ENCODE measurements at places on chromosomes 5 and 9.

- DNase-seq, result peak; percentile 19
Measured at GRCh38 chr9:135583688-135584011, 22.1 kb downstream of the PAEP start.

GRCh38 chr5:43631182-43631910 lies 28.4 kb downstream of the NNT start:
- DNase-seq, result no peak

GRCh38 chr5:72137826-72138409 lies 30.6 kb downstream of the MAP1B start:
- no peak for DNase-seq

GRCh38 chr5:96852759-96853158 lies 23.5 kb upstream of the ERAP2 start:
- no peak for DNase-seq

DNA sequence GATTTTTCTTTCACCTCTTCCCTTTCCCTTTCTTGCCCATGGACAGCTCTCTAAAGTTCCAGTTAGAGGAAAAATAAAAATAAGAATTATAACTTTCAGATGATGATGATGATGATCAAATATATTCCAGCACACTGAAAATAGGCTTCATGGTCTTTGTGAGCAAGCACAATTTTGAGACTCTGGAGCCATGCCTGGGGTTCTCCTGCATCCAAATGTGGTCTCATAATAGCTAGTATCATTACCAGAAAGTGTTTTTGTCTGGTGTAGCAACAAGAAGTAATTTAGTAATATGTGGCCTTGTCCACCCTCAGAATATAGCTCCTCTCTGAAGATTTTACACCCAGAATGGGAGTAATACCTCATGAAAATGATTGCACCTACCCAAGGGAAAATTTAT lies 150.4 kb downstream of the SNCAIP start:
- no peak for DNase-seq

DNA sequence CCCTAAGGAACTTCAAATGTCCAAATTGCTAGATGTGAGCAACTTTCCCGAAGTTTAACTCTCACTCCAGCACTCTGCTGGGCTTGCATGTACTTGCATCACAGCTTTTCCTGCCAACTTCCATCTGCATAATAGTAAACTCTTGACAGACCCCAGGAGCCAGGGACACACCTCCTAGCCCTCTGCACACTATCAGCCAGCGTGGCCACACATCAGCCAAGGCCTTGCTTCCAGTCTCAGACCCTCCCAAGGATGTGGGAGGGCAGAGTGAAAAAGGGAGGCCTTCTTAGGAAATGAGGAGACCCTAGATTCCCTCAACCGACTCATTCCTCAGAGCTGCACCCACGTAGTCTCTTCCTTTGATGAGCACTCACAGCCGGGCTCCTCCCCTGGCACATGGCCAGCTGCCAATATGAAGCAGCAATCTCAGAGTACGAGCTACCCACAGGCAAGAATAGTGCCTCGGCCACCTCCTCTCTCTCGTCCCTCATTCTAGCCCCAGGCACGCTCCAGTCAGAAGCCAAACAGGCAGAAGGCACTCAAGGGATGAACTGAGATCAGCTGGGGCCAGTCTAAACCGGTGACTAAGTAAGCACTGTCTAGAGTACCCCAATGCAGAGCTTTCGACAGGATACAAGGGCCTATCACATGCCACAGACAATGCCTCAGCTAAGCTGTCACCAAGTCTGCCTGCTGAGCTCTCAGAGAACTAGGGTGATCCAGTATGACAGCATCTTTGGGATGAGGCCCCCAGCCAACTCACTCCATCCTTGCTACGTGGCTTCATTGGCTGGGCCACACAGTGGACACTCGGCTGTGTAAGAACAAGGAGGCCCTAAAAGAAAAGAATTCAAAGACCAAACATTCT lies 2.3 kb downstream of the P4HA2 start:
- DNase-seq, result no peak

- DNase-seq, result no peak
Measured at GRCh38 chr5:137316346-137316736, 182.8 kb downstream of the SPOCK1 start.

DNA sequence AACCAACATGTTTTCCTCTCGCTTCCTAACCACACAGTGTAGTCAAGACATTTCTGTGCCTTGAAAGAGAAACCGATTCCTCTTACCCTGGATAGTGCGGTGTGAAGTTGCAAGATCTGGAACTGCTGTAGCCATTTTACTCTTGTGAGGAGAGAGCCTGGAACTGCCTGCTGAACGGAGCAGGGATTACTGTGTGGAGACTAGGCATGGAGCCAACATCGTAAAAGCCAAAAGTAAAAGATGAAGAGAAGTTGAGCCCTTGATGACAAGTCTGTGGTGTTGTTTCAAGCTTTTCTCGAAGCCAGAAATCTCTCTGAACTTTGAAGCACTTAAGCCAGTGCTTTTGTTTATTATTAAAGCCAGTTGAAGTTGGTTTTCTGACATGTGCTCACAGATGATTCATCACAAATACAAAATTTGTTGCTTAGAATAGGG lies 110.1 kb upstream of the GRIN3A start:
- no peak for DNase-seq

- DNase-seq, result no peak
Measured at GRCh38 chr9:75019022-75019421, 9.1 kb downstream of the CARNMT1 start.

- DNase-seq, result no peak
Measured at GRCh38 chr5:138606378-138607064, 31.3 kb upstream of the HSPA9 start.

DNA sequence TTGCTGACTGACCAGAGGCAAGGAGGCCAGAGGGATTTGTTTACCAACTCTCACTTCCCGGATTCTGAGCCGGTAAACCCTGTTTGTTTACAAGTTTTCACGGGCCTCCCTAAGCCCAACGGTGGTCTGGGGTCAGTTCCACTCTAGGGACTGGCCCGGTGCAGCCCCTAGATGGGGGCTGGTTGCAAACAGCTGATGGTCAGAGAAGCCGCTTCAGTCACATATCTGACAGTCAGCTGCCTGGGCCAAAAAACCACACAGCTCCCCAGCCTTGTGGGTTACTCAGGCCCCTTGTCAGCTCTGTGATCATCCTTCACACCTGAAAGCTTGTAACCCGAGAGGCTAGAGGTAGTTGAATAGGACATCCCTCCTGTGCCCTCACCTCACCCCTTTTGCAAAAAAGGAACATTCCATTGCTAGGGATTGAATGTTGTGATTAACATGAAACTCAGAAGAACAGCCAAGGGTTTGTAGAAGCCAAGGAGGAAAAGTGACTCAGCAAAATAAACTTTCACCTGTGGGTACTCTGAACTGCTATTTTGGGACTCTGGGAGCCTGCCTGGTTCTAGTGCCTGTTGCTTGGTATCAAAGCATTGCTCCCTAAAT lies 40.4 kb downstream of the SAR1B start:
- DNase-seq, result no peak

DNA sequence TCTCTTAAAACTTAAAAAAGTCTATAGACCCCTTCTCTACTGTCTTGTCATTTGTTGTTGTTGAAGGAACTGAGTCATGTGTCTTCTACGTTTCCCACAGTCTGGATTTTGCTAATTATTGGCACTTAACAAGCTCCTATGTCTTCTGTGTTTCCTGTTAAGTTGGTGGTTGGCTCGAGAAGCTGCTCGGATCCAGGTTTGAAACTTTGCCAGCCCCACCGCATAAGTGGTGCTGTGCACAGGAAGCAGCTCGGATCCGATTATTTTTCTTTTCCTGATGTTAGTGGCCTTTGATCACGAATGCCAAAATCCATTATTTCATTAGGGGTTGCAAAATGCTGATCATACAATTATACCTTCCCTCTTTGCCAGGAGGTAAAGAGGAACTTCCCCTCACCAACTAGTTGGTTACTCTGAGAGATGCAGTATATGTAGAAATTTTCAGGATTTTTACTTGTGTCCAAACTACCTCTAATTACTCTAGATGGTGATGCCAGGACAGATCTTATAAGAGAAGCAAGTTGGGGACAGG lies 186.5 kb downstream of the NSG2 start:
- no peak for DNase-seq

- DNase-seq, result no peak
Measured at GRCh38 chr5:142749321-142749720, 20.9 kb upstream of the ARHGAP26 start.

- no peak for DNase-seq
Measured at GRCh38 chr5:34743878-34744277, 87.8 kb downstream of the RAI14 start.

Data from activated CD4-positive, CD25-positive, alpha-beta regulatory T cell treated with anti-CD3 and anti-CD28 coated beads, Interleukin-2, amount 50 U/mL, for 72 hours (primary cell).